Activated naive CD4-positive, alpha-beta T cell treated with anti-CD3 and anti-CD28 coated beads, Interleukin-2, amount 10 ng/mL, durations not matched to agents 7 days and 5 days (primary cell): ENCODE measurements at places on chromosomes 1 and 21.

GRCh38 chr1:156172696-156173470, 19.5 kb downstream of the SEMA4A start:
- DNase-seq, result no peak
- peaks cover 1% of the 10 kb centered on the region for H3K36me3 ChIP-seq
- H3K4me3 ChIP-seq, result no peak overlapping the region
- peaks cover 18% of the 10 kb centered on the region for H3K4me1 ChIP-seq
- no peak overlapping the region for H3K27ac ChIP-seq

- H3K27me3 ChIP-seq, result peaks cover 76% of the 10 kb centered on the region
- H3K36me3 ChIP-seq, result no peaks in the 10 kb centered on the region
- no peak overlapping the region for H3K27ac ChIP-seq
- no peak for DNase-seq
Observed at GRCh38 chr1:18707696-18708257, 77.1 kb downstream of the PAX7 start.

GRCh38 chr1:37701051-37701450, 8.7 kb downstream of the CDCA8 start:
- peak overlapping the region; percentile 64 for H3K27ac ChIP-seq
- no peak overlapping the region for H3K4me3 ChIP-seq
- DNase-seq, result no peak
- no peaks in the 10 kb centered on the region for H3K27me3 ChIP-seq
- peaks cover 11% of the 10 kb centered on the region for H3K4me1 ChIP-seq
- peaks cover 66% of the 10 kb centered on the region for H3K36me3 ChIP-seq

- peaks cover 10% of the 10 kb centered on the region for H3K36me3 ChIP-seq
- no peak for DNase-seq
- H3K4me1 ChIP-seq, result no peaks in the 10 kb centered on the region
- peaks cover 4% of the 10 kb centered on the region for H3K27me3 ChIP-seq
- no peak overlapping the region for H3K4me3 ChIP-seq
- no peak overlapping the region for H3K27ac ChIP-seq
Observed at GRCh38 chr1:150476754-150477153, 10.5 kb upstream of the TARS2 start.

- peaks cover 20% of the 10 kb centered on the region for H3K36me3 ChIP-seq
- no peaks in the 10 kb centered on the region for H3K27me3 ChIP-seq
- DNase-seq, result no peak
- H3K4me1 ChIP-seq, result no peaks in the 10 kb centered on the region
- no peak overlapping the region for H3K27ac ChIP-seq
- H3K4me3 ChIP-seq, result no peak overlapping the region
Observed at GRCh38 chr1:165747632-165748447, 20.8 kb downstream of the TMCO1 start.

DNA sequence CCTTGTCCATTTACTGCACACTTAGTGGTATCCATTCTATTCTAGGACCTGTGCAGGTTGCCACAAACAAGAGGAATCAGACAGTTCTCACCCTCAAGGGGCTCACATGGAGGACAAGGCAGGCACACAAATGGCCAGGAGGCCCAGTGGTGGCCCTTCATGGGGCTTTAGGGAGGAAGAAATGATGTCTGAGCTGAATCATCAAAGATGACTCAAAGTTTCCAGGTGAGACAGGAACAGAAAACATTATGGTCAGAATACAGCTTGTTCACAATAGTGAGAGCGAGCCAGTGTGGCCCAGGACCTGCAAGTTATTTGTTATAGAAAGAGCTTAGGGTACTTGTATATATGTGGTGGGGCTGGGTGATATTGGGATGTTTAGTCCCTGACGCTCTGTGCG, 26.4 kb downstream of the SHISAL2A start:
- peak overlapping the region; percentile 76 for H3K27ac ChIP-seq
- DNase-seq, result no peak
- no peak overlapping the region for H3K4me3 ChIP-seq
- peaks cover 21% of the 10 kb centered on the region for H3K4me1 ChIP-seq
- H3K36me3 ChIP-seq, result peaks cover 40% of the 10 kb centered on the region

DNA sequence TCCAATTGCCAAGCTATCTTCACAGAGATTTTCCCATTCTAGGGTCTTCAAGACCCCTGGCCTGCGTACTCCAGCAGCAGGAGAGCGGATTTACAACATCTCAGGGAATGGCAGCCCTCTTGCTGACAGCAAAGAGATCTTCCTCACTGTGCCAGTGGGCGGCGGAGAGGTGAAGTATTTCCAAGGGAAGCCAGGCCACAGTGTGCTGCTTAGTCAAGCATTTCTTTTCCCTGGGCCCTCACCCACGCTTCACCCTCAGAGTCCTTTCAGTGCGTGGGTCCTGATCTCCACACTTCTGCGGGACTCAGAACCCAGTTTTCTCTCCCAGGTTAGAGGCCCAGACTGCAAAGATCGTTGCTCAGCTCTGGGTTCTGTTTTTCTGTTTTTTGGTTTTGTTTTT, 13.1 kb downstream of the CDCA8 start:
- DNase-seq, result no peak
- no peak overlapping the region for H3K27ac ChIP-seq
- no peaks in the 10 kb centered on the region for H3K27me3 ChIP-seq

DNA sequence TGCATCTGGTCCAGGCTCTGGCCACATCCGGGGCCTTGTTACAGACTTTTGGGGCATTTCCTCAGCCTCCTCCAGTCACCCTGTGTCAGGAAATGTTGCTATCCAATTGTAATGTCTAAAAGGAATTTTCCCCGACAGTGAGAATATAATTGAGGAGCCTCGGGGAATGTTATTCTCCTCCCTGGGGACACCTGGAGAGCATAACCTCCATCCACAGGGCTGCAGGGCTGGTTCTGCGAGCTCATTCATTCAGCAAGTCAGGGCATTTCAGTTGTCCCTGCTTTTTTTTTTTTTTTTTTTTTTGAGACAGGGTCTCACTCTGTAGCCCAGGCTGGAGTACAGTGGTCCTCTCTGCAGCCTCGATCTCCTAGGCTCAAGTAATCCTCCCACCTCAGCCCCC, 72.6 kb downstream of the MDM4 start:
- H3K4me3 ChIP-seq, result no peak overlapping the region
- no peak overlapping the region for H3K27ac ChIP-seq
- no peaks in the 10 kb centered on the region for H3K27me3 ChIP-seq

DNA sequence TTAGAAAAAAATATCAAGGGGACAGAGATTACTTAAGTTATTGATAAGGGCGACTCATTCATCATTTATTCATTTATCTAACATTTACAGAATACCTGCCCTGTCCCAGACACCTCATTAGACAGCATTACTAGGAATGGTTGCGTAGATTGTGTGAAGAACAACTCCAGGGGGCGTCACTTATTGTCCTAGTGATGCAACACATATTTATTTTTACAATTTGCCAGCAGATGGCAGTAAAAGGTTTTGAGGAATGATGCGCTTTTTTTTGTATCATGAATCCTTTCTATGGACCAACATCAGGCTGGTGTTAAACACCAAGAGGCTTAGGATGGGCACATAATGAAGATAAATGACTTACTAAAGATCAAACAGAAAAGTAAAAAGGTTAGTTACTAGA, 5.5 kb downstream of the NCAM2 start:
- peaks cover 5% of the 10 kb centered on the region for H3K27me3 ChIP-seq
- H3K27ac ChIP-seq, result no peak overlapping the region
- H3K36me3 ChIP-seq, result no peaks in the 10 kb centered on the region
- peaks cover 3% of the 10 kb centered on the region for H3K4me1 ChIP-seq

DNA sequence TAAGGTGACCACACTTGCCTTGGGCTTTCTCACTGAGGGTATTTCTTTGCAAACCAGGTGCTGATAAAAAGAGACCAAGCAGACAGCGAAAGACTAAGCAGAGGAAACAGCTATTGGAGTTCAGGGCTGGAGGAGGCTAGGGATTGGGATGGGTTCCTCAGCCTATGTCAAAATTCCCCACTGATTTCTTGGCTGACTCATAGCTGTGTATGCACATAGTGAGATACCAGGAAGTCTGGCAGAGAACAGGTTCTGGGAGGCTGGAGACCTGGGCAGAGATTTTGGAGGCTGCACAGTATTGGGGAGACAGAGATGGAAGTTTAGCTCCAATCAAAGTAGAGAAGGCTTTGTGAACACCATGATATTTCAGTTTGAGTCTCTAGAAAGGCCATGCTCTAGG, 25.3 kb downstream of the YARS1 start:
- no peak for DNase-seq
- no peak overlapping the region for H3K4me3 ChIP-seq
- no peak overlapping the region for H3K27ac ChIP-seq
- peaks cover 39% of the 10 kb centered on the region for H3K36me3 ChIP-seq
- H3K4me1 ChIP-seq, result peaks cover 13% of the 10 kb centered on the region
- no peaks in the 10 kb centered on the region for H3K27me3 ChIP-seq

GRCh38 chr1:93679546-93679945, 2.1 kb downstream of the BCAR3 start:
- DNase-seq, result no peak
- peaks cover 72% of the 10 kb centered on the region for H3K27me3 ChIP-seq
- no peak overlapping the region for H3K4me3 ChIP-seq
- peaks cover 10% of the 10 kb centered on the region for H3K4me1 ChIP-seq
- no peaks in the 10 kb centered on the region for H3K36me3 ChIP-seq

DNA sequence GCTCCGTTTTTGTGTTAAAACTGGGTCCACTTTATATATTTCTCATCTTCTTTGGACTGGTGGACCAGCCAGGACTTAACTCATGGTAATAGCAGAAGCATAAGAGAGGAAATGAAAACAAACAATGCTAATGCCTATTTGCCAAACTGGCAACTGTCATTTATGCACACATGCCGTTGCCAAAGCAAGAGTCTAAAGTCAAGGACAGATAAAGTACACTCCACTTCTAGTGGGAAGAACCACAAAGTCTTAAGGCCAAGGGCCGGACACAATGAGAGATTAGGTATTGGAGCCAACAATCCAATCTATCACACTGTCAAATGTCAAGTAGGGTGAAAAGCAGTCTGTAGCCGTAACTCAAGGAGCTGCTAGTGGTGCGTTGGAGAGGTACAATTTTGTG, 157.7 kb downstream of the LYPLAL1 start:
- H3K27ac ChIP-seq, result no peak overlapping the region
- H3K27me3 ChIP-seq, result no peaks in the 10 kb centered on the region
- H3K4me1 ChIP-seq, result no peaks in the 10 kb centered on the region
- DNase-seq, result no peak
- no peak overlapping the region for H3K4me3 ChIP-seq
- no peaks in the 10 kb centered on the region for H3K36me3 ChIP-seq

DNA sequence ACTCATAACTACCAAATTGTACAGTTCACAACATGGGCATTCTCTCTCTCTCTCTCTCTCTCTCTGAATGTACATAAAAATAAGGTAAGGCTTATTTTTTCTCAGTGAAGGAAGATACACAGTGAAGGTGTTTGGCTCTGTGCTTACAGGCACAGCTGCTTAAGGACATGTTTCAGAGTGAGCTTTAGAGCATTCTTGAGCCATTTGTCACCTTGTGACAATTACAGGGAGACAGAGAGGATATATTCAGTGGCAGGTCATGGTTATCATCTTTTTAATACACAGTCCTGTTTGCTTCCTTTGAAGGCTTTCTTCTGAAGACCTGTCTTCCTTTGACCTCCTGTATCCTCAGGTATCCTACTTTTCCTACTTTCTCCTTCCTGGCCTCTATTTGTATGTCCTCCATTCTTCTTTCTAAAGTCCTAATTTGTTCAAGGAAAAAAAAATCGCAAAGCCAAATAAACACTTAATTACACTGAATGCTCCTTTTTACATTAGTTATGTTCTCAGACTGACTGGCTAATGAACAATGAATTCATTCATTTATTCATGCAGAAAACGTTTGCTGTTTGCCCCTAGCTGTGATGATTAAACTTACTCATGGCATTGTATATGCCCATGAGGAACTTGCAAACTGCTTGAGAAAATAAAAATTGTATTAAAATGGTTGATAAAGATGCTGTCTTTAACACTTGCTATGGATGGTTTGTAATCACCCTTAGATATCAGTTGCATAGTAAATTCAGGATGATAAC, 33.4 kb downstream of the HSD17B7 start:
- no peak for DNase-seq
- peaks cover 2% of the 10 kb centered on the region for H3K36me3 ChIP-seq
- peaks cover 61% of the 10 kb centered on the region for H3K27me3 ChIP-seq
- no peak overlapping the region for H3K4me3 ChIP-seq
- no peak overlapping the region for H3K27ac ChIP-seq

DNA sequence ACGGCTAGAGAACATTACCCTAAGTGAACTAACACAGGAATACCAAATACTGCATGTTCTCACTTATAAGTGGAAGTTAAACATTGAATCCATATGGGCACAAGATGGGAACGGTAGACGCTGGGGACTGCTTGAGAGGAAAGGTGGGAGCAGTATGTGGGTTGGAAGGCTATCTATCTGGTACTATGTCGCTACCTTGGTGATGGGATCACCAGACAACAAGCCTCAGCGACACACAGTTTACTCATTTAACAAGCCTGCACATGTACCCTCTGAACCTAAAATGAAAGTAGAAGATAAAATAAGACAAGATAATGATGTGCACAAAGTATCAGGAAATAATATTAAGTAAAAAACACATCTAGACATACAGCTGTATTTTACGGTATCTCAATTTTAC, 819 bp downstream of the PYHIN1 start:
- peak; percentile 22 for DNase-seq
- peaks cover 18% of the 10 kb centered on the region for H3K36me3 ChIP-seq
- H3K27ac ChIP-seq, result peak overlapping the region; percentile 92
- no peaks in the 10 kb centered on the region for H3K27me3 ChIP-seq
- peaks cover 27% of the 10 kb centered on the region for H3K4me1 ChIP-seq

GRCh38 chr1:226422478-226422877, 14.6 kb upstream of the PARP1 start:
- no peak overlapping the region for H3K4me3 ChIP-seq
- no peak overlapping the region for H3K27ac ChIP-seq
- DNase-seq, result no peak
- no peaks in the 10 kb centered on the region for H3K36me3 ChIP-seq
- peaks cover 20% of the 10 kb centered on the region for H3K4me1 ChIP-seq
- peaks cover 36% of the 10 kb centered on the region for H3K27me3 ChIP-seq

- H3K36me3 ChIP-seq, result no peaks in the 10 kb centered on the region
- no peaks in the 10 kb centered on the region for H3K4me1 ChIP-seq
- no peak overlapping the region for H3K4me3 ChIP-seq
- DNase-seq, result no peak
- no peaks in the 10 kb centered on the region for H3K27me3 ChIP-seq
Observed at GRCh38 chr1:74964508-74965102, 169.6 kb upstream of the LHX8 start.

DNA sequence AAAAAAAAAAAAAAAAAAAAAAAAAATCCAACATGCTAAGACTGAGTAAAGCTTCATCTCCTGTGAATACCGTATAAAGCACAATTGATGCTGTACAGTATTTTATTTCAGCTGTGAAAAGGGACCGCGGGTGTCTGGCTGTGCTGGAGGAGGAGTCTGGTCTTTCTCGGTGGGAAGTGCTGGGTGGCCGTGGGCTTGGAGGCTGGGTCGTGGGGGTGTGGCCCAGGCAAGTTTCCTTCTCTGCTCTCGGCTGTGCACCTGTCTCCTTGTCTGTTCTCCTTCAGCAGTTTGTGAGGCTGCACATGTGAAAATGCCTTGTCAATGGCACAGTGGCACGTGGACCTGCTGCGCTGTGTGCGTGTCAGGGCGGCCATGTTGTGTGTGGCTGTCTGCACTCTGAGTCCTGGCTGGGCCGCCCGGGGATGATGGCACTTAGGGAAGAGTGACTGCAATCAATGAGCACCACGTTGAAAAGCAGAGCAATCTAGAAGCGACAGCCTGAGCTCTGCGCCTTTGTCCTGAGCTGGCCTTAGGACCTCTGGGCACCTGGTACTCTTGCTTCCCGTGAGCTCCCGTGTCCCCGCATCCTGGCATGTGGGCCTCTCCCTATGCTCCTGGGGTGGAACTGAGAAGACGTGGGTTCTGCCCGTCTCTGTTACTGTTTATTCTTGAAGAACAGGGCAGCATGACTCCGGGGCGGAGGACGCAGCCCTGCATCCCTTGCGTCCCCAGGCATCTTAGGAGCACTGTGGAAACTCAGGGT, 14.5 kb downstream of the AGPAT3 start:
- H3K27me3 ChIP-seq, result no peaks in the 10 kb centered on the region
- peaks cover 54% of the 10 kb centered on the region for H3K4me1 ChIP-seq
- no peak overlapping the region for H3K4me3 ChIP-seq
- H3K36me3 ChIP-seq, result peaks cover 31% of the 10 kb centered on the region
